ENCODE measurements at places on chromosomes 16 and 17.

DNA sequence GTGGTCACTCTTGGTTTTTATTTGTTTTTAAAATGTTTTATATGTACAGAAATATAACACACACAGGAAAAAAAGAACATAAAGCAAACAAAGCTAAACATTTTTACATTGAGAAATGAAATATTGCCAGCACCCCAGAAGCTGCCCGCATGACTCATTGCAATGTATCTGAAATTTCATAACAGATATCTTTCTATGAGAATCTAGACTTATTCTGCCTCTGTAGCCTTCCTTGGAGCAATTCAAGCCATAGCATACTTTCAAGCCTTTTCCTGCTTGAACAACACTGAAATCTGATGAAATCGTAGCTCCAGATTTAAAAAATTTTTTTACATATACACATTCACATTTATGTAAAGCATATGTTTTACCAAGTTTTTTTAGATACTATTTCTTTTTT lies 86.9 kb downstream of the RBBP6 start:
- DNase-seq, result no peak

DNA sequence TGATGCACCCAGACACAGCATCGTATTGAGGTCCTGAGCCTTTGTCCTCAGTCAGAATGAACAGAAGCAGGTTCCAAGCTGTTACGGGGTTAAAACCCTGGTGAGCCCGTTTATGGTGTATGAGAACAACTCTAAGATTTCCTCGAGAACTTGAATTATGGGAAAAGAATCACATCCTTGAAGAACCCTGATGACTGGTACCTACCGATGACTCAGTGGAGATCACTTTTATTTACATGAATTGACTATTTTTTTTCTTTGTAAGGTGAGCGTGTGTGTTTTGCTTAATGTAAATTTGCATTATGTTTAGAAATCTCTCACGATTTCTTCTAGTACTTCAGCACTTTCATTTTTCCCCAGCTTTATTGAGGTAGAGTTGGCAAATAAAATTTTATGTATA lies 3.3 kb upstream of the KRTAP4-4 start:
- DNase-seq, result peak; percentile 32

GRCh38 chr16:23570992-23571632 lies 13.6 kb downstream of the UBFD1 start:
- no peak for DNase-seq

GRCh38 chr16:55843105-55843395 lies 10.2 kb upstream of the CES1 start:
- DNase-seq, result no peak

DNA sequence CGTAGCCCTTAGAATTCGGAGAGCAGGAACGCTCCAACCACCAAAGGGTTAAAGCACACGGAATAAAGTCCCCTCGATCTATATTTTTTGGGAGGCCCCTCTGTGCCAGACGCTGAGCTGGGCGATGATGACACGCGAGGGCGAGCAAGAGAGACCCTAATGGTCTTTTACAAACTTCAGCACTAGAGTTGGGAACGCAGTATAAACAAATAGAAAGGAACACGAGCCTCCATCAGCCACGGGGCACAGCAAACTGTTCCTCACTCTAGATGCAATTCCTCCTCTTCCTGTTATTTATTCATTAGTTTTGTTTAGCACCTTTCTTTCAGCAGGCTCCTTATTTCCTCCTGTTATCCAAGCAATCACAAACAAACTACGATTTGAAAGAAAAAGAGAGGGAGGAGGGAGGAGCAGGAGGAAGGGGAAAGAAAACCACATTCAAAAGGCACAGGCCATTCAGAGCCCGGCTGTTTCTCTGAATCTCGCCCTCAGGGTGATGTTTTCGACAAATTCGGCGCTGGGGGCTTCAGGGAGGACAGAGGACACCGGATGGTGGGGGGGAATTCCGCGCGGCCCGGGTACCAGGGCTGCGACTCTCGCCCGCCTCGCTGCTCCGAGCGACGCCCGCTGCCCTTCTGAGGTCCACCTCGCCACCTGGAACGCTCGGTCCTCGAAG lies 1.6 kb downstream of the TOX3 start:
- no peak for DNase-seq
